NCI-H446 treated with DMSO at 0.1 percent for 48 hours (cell line): ENCODE measurements at places on chromosomes 6 and 20.

GRCh38 chr6:95530176-95530819, 47.0 kb upstream of the MANEA start:
- DNase-seq = no peak

GRCh38 chr6:29953001-29953441, 10.7 kb downstream of the HLA-A start:
- no peak for DNase-seq

DNA sequence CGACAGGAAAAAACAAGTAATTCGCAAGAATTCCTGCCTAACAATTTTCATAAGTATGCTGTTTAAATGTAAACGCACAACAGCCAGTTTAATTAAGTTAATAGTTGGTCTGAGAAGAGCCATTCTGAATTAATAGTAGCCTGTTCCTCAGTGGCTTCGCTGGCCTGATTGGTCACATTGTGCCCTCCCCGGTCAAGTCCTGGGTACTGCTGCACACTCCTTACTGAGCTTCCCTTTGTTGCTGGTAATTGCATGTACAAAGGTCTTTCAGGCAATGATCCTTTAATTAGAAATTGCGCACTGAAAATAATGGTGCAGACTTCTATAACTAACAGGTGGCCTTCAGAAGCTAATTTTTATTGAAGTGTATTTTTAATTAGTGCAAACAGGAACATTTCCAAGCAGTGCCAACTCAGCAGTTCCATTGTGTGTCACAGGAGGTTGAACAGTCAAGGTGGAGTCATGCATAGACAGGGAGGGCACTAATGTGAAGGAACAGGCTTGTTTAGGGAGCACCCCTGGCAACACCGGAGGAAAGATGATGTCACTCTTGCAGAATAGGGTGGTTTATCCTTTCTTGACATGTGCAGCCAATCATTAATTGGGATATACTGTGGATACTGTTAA, 92.6 kb upstream of the SLC22A23 start:
- DNase-seq = no peak

DNA sequence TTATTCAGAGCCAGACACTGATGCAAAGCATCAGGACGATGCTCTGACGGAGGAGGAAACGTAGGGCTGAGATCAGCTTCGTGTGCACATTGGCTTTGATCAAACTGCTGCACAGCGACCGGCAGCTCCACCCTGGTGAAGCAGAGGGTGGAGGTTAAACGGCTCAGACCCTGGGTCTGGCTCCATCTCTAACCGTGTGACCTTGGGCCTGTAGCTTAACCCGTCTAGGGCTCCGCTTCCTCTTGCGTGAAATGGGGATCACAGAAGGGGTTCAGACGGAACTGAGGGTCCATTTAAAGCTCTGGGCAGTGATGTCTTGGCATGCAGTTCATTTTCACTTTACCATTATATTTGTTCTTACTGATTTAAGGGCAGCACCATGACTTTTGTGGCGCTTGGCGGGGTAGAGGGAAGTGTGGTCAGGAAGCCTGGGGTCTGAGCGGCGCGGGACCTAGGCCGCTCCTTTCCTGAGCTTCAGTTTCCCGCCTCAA, 644 bp downstream of the RBL1 start:
- DNase-seq = no peak

- DNase-seq = no peak
These were observed 42.0 kb downstream of the ERMARD start for GRCh38 chr6:169793408-169793807.

DNA sequence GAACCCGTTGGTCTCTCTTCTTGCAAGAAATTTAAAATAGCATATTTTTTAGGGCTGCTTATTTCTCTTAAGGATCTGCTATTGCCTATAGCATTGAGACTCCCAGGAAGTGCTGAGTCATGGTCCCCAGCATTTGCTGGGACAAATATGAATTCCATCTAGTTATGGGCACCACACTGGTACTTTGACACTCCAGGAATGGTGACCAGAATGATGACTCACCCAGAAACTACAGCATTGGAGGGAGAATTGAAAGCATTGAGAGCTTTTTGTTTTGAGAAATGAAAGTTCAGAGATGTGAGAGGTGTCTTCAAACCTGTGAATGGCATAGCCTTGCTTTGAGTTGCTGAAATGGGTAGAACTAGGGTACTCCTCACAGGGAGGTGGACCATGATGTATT, 699.7 kb downstream of the DHX35 start:
- no peak for DNase-seq

- DNase-seq = no peak
These were observed 36.3 kb upstream of the NRSN1 start for GRCh38 chr6:24089736-24090135.

DNA sequence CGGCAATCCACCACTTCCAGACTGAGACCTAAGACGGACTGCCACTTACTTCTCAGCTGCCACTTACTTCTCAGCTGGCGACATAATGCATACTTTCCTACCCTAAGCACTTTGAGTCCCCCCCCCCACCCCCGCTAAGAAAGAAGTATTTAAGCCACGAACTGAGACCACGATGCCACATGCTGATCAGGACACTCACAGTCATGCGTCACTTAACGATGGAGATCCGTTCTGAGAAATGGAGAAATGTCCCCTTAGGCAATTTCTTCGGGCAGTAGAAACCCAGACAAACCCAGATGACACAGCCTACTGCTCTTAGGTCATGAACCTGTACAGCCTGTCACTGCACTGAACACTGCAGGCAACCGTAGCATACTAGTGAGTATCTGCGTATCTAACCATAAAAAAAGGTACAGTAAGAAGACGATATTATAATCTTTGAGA, 690 bp downstream of the IFNGR1 start:
- DNase-seq = no peak

DNA sequence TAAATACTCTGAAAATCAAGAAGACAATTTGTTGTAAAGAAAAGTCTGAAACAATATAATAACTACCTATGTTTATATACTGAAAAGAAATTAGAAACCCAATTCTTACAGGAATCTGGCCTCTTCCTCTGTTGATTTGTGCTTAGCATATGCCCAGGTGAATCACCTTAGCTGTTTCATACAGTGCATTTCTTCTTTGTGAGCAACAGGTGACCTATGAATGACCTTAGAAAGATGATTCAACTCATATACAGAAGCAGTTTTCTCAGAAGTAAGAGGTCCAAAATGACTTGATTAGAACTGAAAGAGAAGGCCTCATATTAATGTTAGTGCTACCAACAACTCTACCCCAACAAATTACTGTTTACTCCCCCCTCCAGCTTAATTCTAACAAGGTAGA, 419.5 kb upstream of the ID4 start:
- DNase-seq = no peak

DNA sequence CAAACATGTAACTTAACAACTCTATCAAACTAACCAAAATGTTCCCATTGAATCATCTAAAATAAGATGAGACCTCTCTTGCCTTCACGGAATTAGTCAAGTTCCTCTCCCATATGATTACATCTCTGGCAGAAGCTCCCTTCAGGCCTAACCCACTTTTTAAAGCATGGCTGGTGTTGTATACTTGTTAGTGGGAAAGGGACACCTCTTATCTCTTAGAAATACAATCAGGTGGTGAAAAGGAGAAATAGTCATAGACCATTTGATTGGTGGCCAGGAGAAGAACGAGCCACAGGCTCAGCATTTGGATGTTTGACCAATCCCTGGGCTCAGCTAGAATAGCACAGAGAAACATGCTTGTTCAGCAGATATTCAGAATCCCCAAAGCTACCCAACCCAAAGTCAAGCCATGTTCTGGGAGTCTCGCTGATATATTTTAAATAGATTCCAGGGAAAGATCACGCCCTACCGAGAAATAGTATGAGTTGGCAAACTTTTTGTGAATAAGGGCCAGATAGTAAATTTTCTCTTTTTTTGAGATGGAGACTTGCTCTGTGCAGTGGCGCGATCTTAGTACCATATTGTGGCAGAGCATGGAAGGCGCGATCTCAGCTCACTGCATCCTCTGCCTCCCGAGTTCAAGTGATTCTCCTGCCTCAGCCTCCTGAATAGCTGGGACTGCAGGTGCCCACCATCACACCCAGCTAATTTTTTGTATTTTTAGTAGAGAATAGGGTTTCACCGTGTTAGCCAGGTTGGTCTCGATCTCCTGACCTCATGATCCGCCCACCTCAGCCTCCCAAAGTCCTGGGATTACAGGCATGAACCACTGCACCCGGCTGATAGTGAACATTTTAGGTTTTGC, 126.3 kb upstream of the MYLIP start:
- DNase-seq = no peak

DNA sequence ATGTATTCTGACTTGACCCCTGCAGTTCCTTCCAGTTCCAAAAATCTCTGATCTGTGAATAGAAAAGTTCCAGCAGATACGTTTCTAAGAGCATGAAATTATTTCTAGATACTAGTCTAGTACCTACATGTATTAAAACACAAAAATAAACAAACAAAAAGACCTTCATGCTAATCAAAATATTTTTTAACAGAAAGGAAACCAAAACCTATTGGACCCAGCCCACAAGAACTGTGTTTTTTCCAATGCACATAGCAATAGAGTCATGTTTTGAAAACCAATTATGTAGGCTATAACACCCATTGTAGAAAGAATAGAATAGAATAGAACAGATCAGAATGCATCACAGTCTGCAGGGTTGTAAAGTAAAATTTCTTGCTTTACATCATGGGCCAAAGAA, 158.6 kb upstream of the TNFAIP3 start:
- no peak for DNase-seq
